ENCODE measurements at places on chromosomes 7 and 10. TPM values are rescaled to one million over a fixed set of nuclear protein-coding genes. Genes with fewer than 3 reads are reported as not detected.

DPCD gene
- 10.1 TPM for total RNA-seq

ITGB8 gene
- total RNA-seq, result 19.0 TPM

DNA sequence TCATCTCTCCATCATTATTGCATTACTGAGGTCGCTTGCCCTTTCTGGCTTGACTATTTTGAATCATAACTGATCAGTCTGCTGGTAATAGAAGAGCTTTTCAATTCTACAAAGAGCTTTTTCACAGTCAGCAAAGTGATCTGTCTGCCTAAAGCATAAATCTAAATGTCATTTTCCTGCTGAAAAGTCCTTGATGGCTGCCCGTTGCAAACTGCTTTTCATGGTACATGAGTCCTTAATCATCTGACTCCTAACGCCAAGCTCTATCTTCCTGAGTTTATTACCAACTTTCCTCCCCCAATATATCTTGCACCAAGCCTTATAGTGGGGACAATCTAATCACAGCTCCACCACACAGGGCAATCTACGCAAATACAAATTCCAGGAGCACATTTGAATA, 39.8 kb downstream of the THSD7A start:
- no peaks in the 10 kb centered on the region for H3K36me3 ChIP-seq
- H3K4me3 ChIP-seq, result peak overlapping the region; percentile 34
- DNase-seq, result no peak
- peaks cover 19% of the 10 kb centered on the region for H3K4me1 ChIP-seq
- peak overlapping the region; percentile 49 for H3K27ac ChIP-seq
- no peaks in the 10 kb centered on the region for H3K27me3 ChIP-seq

DNA sequence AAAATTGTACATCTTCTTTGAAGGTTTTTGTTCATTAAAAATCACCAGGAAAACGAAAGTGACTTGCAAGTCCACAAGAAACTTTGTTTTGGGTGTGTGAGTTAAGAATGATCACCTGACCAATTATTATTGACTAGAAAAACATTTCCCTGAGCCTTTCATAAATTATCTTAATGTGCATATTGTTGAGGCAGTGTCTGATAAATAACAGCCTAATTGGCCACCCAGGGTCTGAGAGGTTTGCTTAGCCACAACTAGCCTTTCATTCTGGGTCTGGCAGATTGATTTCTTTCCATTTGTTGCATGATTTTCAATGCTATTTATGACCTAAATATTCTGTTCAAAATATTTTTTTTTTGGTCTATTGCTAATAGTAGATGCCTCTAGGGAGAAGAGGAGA, 152.8 kb downstream of the AUTS2 start:
- H3K27ac ChIP-seq, result no peak overlapping the region
- H3K36me3 ChIP-seq, result no peaks in the 10 kb centered on the region
- H3K4me1 ChIP-seq, result peaks cover 55% of the 10 kb centered on the region
- DNase-seq, result no peak
- H3K27me3 ChIP-seq, result peaks cover 6% of the 10 kb centered on the region

GRCh38 chr7:77745746-77746145, 49.5 kb downstream of the RSBN1L start:
- H3K27ac ChIP-seq, result peak overlapping the region; percentile 55
- H3K4me1 ChIP-seq, result peaks cover 7% of the 10 kb centered on the region
- peaks cover 9% of the 10 kb centered on the region for H3K36me3 ChIP-seq
- H3K27me3 ChIP-seq, result peaks cover 3% of the 10 kb centered on the region

- H3K4me1 ChIP-seq, result peaks cover 23% of the 10 kb centered on the region
- peaks cover 4% of the 10 kb centered on the region for H3K27me3 ChIP-seq
- no peaks in the 10 kb centered on the region for H3K36me3 ChIP-seq
- H3K4me3 ChIP-seq, result no peak overlapping the region
- peak; percentile 22 for DNase-seq
Measured at GRCh38 chr7:142425281-142425680, 167.4 kb upstream of the PRSS58 start.

- no peak overlapping the region for H3K4me3 ChIP-seq
- peak; percentile 42 for DNase-seq
- H3K27me3 ChIP-seq, result no peaks in the 10 kb centered on the region
- H3K4me1 ChIP-seq, result no peaks in the 10 kb centered on the region
- H3K27ac ChIP-seq, result no peak overlapping the region
Measured at GRCh38 chr10:19168584-19168983, 120.0 kb downstream of the MALRD1 start.
